ENCODE measurements at places on chromosomes 5 and 9. TPM values are rescaled to one million over a fixed set of nuclear protein-coding genes. Genes with fewer than 3 reads are reported as not detected.

DNA sequence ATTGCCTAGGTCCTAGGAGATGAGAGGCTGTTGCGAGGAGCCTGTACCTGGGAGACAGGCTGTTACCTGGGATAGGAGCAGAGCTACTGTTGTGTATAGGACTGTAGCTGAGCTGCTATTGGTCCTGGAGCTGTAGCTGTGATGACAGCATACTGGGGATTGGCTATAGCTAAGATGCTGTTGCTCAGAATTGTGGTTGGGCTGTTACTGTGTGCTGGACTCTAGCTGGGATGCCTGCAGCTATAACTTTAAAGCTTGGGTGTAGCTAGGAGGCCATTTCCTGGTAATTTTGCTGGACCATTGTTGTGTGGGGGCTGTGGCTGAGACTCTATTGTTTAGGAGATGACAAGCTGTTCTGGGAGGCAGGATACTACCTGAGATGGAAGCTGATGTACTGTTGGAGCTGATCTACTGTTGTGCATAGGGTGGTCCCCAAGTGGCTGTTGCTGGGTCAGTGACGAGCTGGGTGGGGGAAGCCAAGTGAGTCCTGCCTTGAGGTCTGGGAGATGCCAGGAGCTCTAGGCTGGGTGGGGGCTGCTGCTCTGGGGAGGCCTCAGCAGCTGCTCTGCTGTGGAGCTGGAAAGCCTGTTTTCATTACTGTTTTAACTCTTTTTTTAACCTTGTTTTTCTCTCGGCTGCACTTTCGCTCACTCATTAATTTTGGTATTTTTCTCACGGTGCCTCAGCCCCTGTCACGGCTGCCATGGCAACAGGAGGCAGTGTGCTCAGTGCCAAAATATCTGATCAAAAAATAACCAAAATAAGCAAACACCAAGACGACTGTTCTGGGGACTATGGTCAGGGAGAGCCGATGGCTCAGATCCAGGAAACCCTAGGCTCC, 3.0 kb upstream of the PCDH1 start:
- no peak for DNase-seq

DNA sequence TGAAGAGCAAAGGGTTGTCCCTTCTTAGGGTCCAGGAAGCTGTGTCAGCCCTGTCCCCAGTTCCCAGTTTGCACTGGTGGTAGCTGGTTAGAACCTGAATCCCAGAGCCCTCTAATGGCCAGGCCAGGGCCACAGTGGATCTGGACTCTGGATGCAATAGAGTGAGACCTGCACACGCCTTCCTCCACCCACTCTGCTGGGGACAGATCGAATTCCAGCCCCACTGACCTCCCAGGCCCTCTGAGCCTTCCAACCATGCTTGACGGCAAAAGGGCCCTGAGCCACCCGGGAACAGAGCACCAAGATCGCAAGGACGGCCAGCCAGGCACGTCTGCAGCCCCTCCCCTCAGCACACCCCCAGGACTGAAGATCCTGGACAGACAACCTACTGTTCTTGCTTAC, 23.7 kb downstream of the NAIF1 start:
- DNase-seq: no peak

SCAI gene
- total RNA-seq: 14.5 TPM

PIP5KL1 gene
- total RNA-seq: 0.28 TPM

FAM81B gene
- not detected for total RNA-seq

DNA sequence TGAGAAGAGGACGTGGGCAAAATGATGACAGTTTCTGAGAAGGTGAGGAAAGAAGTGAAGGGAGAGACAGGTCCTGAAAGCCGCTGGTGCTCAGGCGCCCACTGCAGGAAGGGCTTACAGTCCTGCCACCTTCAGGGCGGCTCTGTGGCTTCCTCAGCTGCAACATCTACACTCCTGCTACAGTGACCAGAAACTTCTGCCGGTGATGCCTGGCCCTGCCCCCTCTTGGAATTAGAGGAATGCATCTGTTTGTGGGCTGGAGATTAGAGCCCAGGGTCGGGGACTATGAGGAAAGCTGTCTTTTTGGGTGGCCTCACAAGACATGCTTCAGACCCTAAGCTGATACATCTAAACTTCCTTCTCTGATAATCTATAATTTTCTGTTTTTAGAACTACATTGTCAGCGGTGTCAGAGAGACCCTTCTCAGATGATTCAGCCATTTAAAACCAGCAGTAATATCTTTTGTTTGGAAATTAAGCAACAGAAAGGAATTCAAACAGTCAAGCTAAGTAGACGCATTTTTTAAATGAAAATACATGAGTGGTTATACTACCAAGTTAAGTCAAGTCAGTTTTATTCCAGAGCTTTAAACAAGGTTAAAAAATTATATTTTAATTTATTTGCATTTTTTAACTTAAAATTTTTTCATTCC, 30.4 kb downstream of the PRDM6 start:
- DNase-seq: peak; percentile 74

GRCh38 chr9:131919216-131919615, 160.5 kb downstream of the MED27 start:
- DNase-seq: no peak

GRIA1 gene
- total RNA-seq: 1.4 TPM

DNA sequence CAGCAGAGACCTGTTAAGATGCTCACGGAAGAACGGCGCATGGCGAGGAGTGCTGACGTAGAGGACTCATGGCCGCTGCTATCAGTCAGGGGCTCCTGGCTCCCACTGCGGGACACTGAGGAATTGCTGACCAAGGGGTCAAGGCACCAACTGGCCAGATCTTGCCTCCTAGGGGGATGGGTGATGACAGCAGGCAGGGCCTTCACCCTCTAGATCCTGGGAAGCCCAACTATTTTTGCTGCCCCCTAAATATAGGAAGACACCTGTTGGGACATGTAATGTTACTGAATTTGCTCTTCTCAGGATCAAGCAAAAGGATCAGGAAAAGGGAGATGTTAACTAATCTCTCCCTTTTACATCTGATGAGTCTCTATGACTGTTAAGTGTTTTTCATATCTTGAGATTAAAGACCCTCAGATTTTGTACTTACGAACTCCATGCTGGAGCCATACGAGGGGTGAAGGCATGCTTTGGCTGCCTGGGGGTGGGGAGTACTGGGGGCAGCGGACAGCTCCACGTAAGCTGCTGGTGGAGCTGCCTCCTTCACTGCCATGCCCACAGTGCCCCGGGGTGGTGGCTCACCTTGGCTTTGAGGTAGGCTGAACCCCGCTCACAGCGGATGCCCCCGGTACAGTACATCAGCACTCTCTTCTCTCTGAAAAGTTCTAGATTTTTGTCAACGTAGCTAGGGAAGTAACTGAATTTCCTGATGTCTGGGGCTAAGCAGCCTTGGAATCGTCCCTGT, 28.1 kb downstream of the TSTD2 start:
- DNase-seq: no peak

GRCh38 chr5:141834331-141834730, 43.9 kb downstream of the PCDH1 start:
- peak; percentile 5 for DNase-seq

MRPS27 gene
- 80.3 TPM for total RNA-seq

- no peak for DNase-seq
Observed at GRCh38 chr9:136714096-136714892, 1.9 kb downstream of the DIPK1B start.

GRXCR2 gene
- total RNA-seq: not detected

CDK5RAP2 gene
- 29.4 TPM for total RNA-seq

EEIG1 gene
- 1.1 TPM for total RNA-seq

SLC4A9 gene
- not detected for total RNA-seq

DNA sequence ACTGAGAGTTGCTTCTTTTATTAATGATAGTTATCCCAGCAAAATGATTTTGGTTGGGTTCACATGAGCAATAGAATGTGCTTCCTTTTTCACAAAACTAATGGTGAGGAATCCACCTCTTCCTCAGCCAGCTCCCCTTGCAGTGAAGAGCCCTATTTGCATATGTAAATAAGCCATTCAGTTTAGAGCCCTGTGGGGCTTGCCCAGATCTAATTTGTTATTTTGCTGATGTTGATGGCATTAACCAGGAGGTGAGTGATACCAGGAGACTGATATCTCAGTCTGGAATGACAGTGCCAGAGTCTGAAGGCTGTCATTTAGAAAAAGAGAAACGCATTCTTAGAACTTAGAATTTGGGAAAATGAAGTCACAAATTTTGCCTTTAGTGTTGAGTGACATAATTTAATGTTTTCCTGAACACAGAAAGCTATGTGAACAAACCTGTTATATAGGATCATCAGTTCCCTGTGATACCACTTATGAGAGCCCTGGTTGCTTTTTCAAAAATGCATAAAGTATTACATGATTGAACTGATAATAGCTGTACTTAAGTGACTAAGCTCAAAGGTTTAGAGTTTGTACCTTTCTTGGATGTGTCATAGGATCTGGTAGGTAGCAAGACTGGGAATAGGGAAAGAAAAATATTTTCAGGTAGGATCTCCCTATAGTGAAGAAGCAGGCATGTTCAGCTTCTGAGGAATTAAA, 271.6 kb downstream of the MAST4 start:
- DNase-seq: no peak

- DNase-seq: no peak
Observed at GRCh38 chr5:53453898-53454718, 26.3 kb upstream of the FST start.

- DNase-seq: peak; percentile 58
Observed at GRCh38 chr5:55324815-55325418, 17.1 kb downstream of the MTREX start.

GRCh38 chr9:21153336-21154017, 11.8 kb upstream of the IFNW1 start:
- DNase-seq: peak; percentile 1

GRCh38 chr5:133942614-133943474, 25.6 kb downstream of the C5orf15 start:
- DNase-seq: no peak

CORO2A gene
- total RNA-seq: 2.2 TPM

DBH gene
- not detected for total RNA-seq

GRCh38 chr5:106171132-106171531, 1499.6 kb downstream of the EFNA5 start:
- no peak for DNase-seq

CMBL gene
- total RNA-seq: 5.0 TPM

DNA sequence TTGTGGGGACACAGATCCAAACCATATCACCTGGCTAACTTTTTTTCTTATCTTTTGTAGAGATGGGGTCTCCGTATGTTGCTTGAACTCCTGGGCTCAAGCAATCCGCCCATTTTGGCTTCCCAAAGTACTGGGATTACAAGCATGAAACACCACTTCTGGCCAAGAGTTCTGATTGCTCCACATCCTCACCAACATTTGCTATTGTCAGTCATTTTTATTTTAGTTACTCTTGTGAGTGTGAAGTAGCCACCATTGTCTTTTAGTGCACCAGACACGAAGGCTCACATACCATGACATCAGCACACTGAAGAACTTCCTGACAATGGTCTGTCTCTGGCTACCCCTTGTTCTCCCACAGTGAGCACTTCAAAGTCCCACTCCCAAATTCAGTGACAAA, 17.3 kb downstream of the PLAC8L1 start:
- no peak for DNase-seq

DNA sequence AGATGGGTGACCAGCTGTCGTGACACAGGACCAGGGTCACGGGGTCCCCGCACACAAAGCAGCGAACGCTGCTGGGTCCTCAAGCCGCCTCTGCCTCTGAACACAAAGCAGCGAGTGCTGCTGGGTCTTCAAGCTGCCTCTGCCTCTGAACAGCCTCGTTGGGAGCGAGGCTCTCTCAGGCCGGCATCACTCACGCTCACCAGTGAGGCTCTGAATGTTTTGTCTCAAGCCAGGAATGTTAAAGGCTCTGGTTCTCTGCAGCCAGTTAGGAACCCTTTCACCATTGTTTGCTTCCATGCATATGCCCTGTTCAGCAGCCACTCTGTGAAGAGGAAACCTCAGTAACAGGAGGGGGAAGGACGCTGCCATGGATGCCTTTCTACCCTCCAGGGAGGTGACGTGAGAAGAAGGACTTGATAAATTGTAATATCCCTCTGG, 82.7 kb upstream of the TAF11L2 start:
- no peak for DNase-seq

DNA sequence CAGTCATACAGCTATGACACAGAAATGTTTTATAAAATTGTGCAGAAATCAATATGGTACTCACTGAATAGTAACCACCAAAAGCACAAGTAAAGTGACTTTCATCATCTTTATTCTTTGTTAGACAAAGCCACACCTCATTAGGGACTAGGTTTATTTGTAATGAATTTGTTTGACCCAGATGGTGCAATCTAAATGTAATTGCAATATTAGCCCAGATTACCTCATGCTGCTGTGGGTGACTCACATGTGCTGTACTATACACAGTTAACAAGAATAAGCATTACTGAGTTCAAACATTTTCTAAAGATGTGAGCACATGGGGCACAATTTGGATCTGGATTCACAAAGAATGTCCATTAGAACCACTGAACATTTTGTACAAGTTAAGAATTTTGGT, 759.3 kb upstream of the TYRP1 start:
- peak; percentile 1 for DNase-seq

- no peak for DNase-seq
Observed at GRCh38 chr5:87404359-87404758, 8.4 kb downstream of the CCNH start.

DNA sequence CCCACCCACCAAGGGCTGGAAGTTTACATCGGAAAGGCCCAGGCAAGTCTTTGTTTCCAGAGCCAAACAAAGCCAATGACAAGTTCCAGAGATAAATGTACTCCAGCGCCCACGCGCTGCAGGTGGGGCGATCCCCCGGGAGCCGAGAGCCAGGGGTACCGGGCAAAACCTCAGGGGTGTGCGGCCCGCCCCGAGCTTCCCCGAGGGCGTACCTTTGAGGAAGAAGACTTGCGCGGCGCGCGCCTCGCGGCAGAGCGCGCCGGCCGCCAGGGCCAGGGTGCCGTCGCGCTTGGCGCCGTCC, 671 bp downstream of the DUSP1 start:
- DNase-seq: no peak

C9orf152 gene
- total RNA-seq: not detected

DNA sequence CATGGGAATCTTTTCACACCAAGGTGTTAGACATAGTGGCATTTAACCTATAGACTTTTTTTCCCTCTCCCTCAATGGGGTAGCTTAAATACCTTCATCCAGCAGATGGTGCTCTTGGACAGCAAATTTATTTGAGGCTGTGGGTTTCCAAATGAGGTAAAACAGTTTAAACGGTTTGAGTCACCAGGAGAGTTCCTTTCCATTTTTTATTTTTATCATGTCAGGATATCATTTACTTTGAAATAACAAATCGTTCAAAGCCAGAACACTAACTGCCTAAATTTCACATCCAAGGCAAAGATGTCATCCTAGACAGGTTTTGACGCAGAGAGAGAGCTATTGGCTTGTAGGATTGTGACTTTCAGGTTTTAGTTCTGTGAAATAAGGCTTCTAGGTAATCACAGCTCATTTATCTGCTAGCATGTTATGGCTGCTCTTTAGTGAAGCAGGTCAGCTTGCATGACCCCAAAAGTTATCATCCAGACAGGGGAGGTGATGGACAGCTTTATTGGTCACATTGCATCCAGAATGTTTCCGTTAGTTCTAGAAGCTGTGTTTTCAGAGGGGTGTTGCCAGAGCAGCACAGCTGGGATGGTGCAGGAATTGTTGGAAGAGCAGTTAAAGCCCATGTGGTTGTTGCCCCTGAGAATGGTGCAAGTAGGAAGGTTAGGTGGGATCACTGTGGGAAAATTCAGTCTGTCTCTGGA, 69.8 kb downstream of the KDM4C start:
- DNase-seq: peak; percentile 54

Data from IMR-90 (cell line).